AG09309 (cell line): ENCODE measurements at places on chromosomes 2 and 18.

DNA sequence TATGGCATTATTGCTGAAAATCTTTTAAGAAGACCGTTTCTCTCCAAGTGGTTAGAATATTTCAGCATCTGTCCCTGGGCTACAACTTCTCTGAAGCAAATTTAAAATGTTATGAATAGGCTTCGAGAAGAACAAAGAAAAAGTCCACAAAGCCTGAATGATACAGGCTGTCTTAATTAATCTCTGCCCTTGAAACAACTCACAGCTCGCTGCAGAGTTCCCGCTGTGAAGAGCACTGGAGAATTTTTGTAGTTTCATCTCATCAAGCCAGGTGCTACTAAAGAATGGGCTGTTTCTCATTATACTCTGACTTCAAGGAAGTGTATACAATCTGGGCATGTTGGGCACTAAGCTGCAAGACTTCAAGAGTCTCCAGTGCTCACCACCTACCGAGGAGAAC is 67.6 kb downstream of the LAMA1 start:
- DNase-seq, result no peak

- DNase-seq, result peak; percentile 80
Observed at GRCh38 chr2:69154106-69154505, 141.1 kb downstream of the ANTXR1 start.

DNA sequence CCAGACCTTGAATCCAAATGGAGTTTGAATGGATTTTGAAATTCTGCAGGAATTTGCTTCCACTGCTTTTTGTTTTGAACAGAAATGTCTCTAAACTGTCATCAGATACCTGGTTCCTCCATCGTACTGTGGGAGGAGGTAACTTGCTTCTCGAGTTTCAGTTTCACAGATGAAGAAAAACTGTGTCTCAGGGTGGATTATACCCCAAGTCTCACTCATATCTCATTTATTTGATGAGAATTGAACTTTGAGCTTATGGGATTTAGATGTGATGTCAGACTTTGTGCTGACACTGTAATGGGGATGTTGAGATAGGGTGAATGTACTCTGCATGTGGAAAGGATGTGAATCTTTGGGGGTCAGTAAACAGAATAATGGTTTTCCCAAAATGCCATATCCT is 107.5 kb downstream of the GORASP2 start:
- no peak for DNase-seq

GRCh38 chr2:157172866-157173578 is 84.5 kb upstream of the GALNT5 start:
- DNase-seq, result no peak

DNA sequence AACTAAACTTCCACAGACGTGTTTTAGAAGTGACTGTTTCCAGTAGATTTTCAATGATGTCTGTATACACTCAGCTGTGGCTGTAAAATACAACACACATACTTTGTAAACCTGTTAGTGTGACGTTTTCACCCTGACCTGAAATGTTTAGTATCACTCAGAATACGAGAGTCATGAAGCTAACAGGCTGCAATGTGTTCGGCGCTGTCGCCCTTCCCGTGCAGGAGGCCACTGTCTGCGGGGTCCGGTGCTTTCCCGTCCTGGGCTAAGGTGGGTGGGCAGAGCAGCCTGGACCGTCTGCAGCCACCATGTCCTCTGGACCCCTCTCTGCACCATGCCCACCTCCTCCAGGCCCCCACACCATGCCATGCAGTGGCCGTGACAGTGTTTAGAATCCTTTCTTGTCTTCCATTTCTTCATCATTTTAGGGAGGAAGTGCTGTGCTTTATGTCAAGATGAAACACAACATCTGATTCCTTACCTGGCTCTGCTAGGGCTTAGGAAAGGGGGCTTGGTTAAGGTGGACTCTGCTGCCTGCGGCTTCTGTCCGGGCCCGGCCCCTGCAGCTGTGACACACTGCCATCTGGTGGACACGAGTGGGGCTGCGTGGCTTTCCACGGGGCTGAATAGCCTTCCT is 53.8 kb upstream of the RBM44 start:
- no peak for DNase-seq

DNA sequence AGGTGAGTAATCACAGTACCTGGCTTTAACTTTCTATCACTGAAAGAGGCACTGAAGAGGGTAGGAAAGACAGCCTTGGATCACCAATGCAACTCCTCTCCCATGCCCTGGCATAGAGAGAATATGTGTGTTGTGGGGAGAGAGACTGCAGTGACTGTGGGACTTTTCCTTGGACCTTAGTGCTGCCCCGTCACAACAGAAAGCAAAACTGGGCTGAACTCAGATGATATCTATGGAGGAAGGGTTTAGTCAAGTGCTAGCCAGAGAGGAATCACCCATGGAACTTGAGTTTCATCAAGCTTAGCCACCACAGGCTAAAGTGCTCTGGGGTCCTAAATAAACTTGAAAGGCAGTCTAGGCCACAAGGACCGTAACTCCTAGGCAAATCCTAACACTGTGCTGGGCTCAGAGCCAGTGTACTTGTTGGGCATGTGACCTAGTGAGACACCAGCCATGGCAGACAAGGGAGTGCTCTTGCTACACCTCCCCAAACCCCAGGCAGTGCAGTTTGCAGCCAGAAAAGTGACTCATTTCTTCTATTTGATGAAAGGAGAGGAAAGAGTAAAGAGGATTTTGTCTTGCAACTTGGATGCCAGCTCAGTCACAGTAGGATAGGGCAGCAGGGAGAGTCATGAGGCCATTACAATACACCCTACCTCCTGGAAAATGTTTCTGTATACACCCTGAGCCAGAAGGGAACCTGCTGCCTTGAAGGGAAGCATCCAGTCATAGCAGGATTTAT is 105.8 kb upstream of the SPOPL start:
- peak; percentile 57 for DNase-seq

- no peak for DNase-seq
Observed at GRCh38 chr2:74001781-74002504, 17.2 kb downstream of the TET3 start.

DNA sequence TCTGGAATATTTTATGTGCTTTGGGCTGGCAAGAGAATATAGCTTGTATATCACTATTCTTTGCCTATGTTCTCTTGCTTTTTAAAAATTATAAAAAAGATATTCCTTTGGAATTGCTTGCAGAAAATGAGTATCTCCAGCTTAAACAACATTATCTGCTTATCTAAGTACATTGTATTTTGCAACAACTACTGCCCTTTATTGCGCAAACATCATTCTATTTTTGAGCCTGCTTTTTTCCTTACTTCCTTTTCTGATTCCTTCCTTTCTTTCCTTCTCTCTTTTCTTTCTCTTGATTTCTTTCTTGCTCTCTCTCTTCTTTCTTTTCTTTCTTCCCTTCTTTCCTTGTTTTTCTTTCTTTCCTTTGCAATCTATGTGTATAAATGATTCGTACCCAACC is 74.0 kb downstream of the UNC80 start:
- DNase-seq, result no peak

- DNase-seq, result no peak
Observed at GRCh38 chr18:6449213-6449612, 34.5 kb upstream of the L3MBTL4 start.

DNA sequence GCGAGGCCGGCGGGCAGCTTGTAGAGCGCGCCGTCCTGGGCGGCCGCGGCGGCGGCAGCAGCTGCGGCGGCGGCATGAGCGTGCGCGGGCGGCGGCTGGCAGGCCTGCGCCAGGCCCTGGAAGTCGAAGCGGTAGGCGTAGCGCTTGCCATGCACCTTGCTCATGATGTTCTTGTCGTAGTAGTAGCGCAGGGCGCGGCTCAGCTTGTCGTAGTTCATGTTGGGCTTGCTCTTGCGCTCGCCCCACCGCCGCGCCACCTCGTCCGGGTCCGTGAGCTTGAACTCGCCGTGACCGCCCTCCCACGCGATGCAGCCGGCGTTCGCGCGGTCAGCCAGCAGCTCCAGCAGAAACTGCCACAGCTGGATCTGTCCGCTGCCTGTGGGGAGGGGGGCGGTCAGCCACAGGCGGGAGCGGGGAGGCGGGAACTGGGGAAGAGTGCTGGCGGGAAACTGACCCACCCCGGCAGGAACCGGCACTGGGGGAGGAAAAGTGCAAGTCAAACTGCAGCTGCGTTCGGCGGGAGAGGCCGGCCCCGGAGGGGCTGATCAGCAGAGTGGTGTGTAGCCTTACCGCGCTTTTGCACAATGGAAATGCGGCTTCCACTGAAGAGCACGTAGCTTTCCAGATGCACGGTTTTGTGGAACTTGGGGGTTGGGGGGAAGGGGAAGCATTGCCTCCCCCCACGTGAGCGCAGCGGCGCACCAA is 3.0 kb downstream of the FEV start:
- DNase-seq, result no peak

- DNase-seq, result no peak
Observed at GRCh38 chr2:30784682-30785081, 22.6 kb downstream of the CAPN13 start.

- no peak for DNase-seq
Observed at GRCh38 chr18:55246278-55246677, 287.0 kb upstream of the CCDC68 start.

- no peak for DNase-seq
Observed at GRCh38 chr2:126644630-126645191, 11.2 kb upstream of the GYPC start.
